Germinal center (tissue), 1 donor: ENCODE measurements at places on chromosomes 16 and 17.

DNA sequence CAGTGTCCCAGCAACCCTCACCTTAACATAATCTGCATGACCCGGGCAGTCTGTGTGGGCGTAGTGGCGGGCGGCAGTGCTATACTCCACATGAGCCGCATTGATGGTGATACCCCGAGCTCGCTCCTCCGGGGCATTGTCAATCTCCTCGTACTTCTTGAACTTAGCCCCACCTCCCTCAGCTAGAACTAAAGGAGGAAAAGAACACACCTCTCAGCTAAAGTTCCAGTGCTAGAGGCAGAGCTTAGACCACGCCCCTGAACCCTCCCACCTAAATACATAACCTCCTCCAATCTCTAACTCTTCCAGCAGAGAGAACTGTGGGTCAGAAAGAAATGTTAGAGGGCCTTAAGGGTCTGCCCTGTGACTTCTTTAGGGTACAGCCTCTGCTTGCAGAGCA is 855 bp downstream of the TUFM start:
- peak; percentile 53 for DNase-seq

- DNase-seq = peak; percentile 77
Measured at GRCh38 chr16:27154705-27155521, 48.4 kb upstream of the KDM8 start.

DNA sequence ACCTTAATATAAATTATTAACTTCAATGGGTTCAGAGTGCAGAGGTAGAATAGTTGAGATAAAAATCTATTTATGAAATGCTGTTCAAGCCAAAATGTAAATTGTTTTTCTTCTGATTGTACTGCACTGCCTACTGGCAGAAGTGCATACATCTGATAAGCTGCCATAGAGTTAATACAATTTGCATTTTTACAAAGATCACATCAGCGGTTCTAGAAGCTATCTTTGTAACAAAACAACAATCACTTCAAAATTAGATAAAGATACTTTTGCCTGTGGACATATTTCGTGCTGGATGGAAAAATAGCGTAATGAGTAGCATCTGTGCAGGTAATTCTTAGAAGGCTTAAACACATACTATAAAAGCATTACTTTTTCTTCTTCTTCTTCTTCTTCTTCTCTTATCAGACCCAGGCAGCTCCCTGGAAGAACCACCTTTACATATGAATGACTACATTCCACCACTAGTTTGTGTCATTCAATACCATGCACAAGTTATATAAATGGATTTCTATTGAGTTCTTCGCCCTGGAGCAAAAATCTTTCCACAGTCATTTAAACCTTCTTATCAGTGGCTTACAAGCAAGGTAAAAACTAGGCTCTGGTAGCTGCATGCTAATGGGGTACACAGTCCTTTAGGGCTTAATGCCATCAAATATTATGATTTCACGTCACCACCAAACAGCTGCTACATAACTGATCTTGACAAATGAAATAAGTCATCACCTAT is 47.0 kb downstream of the SYNRG start:
- no peak for DNase-seq

DNA sequence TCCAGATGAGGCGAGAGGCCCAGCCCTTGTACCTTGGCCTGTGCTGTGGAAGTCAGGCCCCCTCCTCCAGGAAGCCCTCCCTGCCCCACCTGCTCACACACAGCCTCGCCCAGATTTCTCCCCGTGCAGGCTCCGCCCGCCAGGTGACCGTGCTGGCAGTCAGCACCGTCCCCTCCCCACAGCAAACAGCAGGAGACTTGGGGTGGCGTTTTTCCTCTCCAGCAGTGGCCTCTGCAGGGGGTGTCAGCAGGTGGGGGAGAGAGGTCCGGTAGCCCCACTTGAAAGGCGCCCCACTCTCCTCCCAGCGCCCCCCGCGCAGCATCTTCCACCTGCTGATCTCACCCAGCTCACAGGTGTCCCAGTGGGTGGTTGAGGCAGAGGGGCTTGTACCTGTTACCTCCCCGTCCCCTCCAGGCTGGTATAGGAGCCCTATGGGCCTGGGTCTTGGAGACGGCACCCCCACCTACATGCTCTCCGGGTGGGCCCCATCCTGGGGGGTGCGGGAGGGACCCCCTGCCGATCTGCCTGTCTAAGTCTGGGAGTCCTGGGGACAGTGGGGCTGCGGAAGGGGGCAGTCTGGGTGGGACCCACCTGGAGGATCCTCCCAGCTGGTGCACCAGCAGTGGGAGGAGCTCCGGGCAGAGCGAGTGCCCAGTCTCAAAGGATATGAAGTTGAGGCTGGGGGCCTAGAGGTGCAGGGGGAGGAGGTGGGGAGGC is 4.2 kb upstream of the C1QTNF8 start:
- no peak for DNase-seq

- peak; percentile 56 for DNase-seq
Measured at GRCh38 chr17:82440469-82440981, 10.0 kb downstream of the CYBC1 start.

- no peak for DNase-seq
Measured at GRCh38 chr17:31293581-31293980, 3.5 kb downstream of the OMG start.

DNA sequence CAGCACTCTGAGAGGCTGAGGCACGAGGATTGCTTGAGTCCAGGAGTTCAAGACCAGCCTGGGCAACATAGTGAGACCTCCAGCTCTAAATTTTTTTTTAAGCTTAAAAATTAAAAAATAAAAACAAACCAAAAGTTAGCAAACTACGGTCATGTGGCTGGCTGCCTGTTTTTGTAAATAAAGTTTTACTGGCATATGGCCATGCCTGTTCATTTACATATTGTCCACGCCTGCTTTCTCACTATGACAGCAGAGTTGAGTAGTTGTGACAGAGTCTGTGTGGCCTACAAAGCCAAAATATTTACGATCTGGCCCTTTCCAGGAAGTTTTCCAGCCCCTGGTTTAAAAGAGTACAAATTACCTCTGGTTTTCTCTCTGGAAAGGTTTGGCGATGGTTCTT is 3.3 kb downstream of the SLX4 start:
- DNase-seq = no peak

DNA sequence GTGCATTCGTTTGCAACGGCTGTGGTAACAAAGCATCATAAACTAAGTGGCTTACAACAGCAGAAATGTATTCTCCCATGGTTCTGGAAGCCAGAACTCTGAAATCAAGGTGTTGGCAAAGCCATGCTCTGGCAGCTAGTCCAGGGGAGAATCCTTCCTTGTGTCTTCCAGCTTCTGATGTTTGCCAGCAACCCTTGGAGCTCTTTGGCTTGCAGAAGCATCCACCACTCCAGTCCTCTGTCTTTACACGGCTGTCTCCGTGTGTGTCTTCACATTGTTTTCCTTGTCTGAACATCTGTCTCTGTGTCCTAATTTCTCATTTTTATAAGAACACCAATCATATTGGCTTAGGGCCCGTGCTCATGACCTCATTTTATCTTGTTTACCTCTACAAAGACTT is 265.3 kb upstream of the HSBP1 start:
- DNase-seq = no peak

GRCh38 chr16:963913-964312 is 6.9 kb downstream of the LMF1 start:
- no peak for DNase-seq

GRCh38 chr16:75304521-75305363 is 53.3 kb upstream of the BCAR1 start:
- no peak for DNase-seq
